A549 treated with Hydrocortisone at 1 μM for 4 hours (cell line): ENCODE measurements at places on chromosomes 7 and 10. TPM values are rescaled to one million over a fixed set of nuclear protein-coding genes. Genes with fewer than 3 reads are reported as not detected.

Gene CNTNAP2
- 0.01 to 0.10 TPM (median 0.02 TPM) in 3 of 5 replicates, not detected in the others for total RNA-seq

Gene MYOZ1
- not detected in 5 replicates for total RNA-seq

Gene ABCC2
- 111 to 137 TPM (median 117 TPM) in 5 replicates for total RNA-seq

Gene VGF
- 12.5 to 28.3 TPM (median 19.4 TPM) in 5 replicates for total RNA-seq

Gene KCP
- 0.15 to 0.25 TPM (median 0.17 TPM) in 4 of 5 replicates, not detected in the other for total RNA-seq

Gene IL15RA
- 2.0 to 2.9 TPM (median 2.5 TPM) in 5 replicates for total RNA-seq

Gene PLAC9
- total RNA-seq: 0.30 TPM in 1 of 5 replicates, not detected in the others

Gene DPP6
- total RNA-seq: not detected in 5 replicates

Gene FKBP9
- 70.1 to 149 TPM (median 84.9 TPM) in 5 replicates for total RNA-seq

Gene ERV3-1
- 3.8 to 5.3 TPM (median 3.8 TPM) in 5 replicates for total RNA-seq

Gene WDR91
- 5.7 to 8.9 TPM (median 7.1 TPM) in 5 replicates for total RNA-seq
